ENCODE measurements at places on chromosomes 12 and 14. TPM values are rescaled to one million over a fixed set of nuclear protein-coding genes. Genes with fewer than 3 reads are reported as not detected.

Gene AVPR1A
- polyA plus RNA-seq: not detected

Gene NUMB
- 58.3 TPM for polyA plus RNA-seq

Gene ADAMTS20
- polyA plus RNA-seq: not detected

Gene RHEBL1
- polyA plus RNA-seq: 3.2 TPM

Gene TAS2R46
- not detected for polyA plus RNA-seq

Gene HOXC6
- polyA plus RNA-seq: not detected

Gene IFNG-AS1
- 21.1 TPM for polyA plus RNA-seq

Gene TROAP
- polyA plus RNA-seq: not detected

Gene CAPS2
- polyA plus RNA-seq: 1.5 TPM

Gene CEBPE
- polyA plus RNA-seq: not detected

Gene ENDOU
- polyA plus RNA-seq: not detected

Gene MDGA2
- not detected for polyA plus RNA-seq

Gene NR1H4
- polyA plus RNA-seq: not detected

Gene CPNE6
- not detected for polyA plus RNA-seq

Gene ZNF268
- 20.4 TPM for polyA plus RNA-seq

Gene MRPL52
- 200 TPM for polyA plus RNA-seq

Gene ARMH4
- polyA plus RNA-seq: 0.50 TPM

Gene AMN1
- polyA plus RNA-seq: 18.6 TPM

Gene ADAM21
- 0.18 TPM for polyA plus RNA-seq

Gene TRPV4
- polyA plus RNA-seq: not detected

Gene KRT83
- polyA plus RNA-seq: not detected

Gene LAG3
- 0.88 TPM for polyA plus RNA-seq

Gene COQ6
- polyA plus RNA-seq: 18.9 TPM

Gene CCDC184
- 0.31 TPM for polyA plus RNA-seq

Gene PSMB11
- polyA plus RNA-seq: not detected

Gene SLC8B1
- 12.1 TPM for polyA plus RNA-seq

Gene NOXRED1
- polyA plus RNA-seq: 0.34 TPM
